ENCODE measurements at places on chromosomes 7 and 10. TPM values are rescaled to one million over a fixed set of nuclear protein-coding genes. Genes with fewer than 3 reads are reported as not detected.

Gene MOGAT3
- not detected for total RNA-seq

Gene CYP26C1
- 0.39 TPM for total RNA-seq

Gene EPHB6
- 3.1 TPM for total RNA-seq

Gene CALML3
- total RNA-seq: not detected

Gene MBL2
- total RNA-seq: not detected

Gene CYP2E1
- total RNA-seq: 1.7 TPM

Gene BICC1
- 70.2 TPM for total RNA-seq

Gene ENKUR
- 0.37 TPM for total RNA-seq

Gene SPDYE2
- not detected for total RNA-seq

Gene GPC2
- total RNA-seq: 3.2 TPM

Gene TEX47
- not detected for total RNA-seq

Gene TUBB8
- total RNA-seq: 0.34 TPM

Gene DRGX
- total RNA-seq: not detected

Gene DDC
- 5.2 TPM for total RNA-seq

Gene CALD1
- 5.5 TPM for total RNA-seq

Data from Calu3 (cell line).